ENCODE measurements at places on chromosomes 5 and 9. TPM values are rescaled to one million over a fixed set of nuclear protein-coding genes. Genes with fewer than 3 reads are reported as not detected.

BAAT gene
- total RNA-seq: 0.15 TPM

SLC28A3 gene
- not detected for total RNA-seq

GRCh38 chr9:38278931-38279679, 113.4 kb upstream of the ALDH1B1 start:
- no peak for DNase-seq

- DNase-seq: no peak
Observed at GRCh38 chr9:95010431-95010838, 283.9 kb downstream of the AOPEP start.

DNA sequence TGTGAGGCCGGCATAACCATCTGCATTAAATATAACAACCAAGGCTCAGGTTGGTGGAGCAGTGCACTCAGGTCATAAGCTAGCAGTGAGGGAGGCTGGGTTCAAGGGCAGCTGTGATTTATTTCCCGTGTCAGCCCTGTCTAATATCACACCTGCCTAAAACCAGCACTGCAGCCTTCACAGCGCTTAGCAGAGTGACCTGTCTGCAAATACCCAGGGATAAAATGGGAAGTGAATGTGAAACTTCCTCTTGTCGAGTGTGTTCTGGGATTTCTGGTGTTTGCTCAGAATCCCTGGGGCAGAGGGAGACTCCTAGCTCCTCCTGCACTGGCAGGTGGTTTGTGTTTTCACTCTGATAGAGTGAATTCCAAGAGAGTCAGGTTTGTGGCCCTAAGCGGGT, 57.5 kb downstream of the ZNF510 start:
- no peak for DNase-seq

- DNase-seq: no peak
Observed at GRCh38 chr9:5646116-5646515, 17.2 kb downstream of the RIC1 start.

DNA sequence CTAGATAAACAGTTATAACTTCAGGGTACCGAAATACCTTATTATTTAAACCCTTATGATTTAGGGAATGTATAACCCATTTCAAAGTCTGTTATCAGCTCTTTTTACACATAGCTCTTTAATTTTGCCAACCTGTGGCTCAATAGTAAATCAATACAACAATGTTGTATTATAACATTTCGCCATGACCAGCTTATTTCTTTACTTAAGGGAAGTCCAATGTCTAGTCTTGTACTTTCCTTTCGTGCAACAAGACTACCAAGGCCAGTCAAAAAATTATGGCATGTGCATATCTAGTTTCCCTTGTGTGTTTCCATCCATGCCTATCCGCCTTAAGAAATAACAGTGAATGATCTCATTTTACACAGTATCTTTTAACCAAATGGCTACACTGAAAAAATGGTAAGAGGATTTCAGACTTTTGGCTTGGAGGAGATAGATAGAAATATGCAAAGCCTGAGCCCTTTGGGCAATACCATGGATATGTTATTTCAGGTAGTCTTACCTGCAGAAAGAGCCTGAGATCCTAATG, 239.5 kb upstream of the RPS23 start:
- DNase-seq: no peak

- no peak for DNase-seq
Observed at GRCh38 chr5:157778121-157778805, 34.8 kb downstream of the LSM11 start.

DNA sequence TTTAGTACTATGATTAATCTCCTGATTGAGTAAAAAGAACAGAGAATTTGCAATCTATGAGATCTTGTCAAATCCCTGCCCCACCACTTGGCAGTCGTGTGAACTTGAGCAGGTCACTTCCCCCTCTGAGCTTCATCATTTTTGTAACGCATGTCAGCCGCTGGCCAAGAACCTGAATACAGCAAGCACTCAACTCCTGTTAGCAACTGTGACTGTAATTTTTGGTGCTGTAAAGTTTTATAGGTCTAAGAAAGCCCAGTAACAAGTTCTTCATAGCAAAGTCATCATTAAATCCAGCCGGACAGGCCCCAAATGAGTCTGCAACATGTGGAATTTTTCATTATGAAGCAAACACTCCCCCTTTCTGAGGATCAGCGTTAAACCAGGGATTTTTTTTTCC, 49.4 kb downstream of the DRD1 start:
- DNase-seq: no peak

GRCh38 chr5:14595891-14596290, 14.3 kb downstream of the OTULINL start:
- DNase-seq: no peak
